Activated T-helper 9 cell treated with anti-CD3 and anti-CD28 coated beads, Interleukin-2, amount 50 U/mL, for 16 hours (primary cell): ENCODE measurements at places on chromosomes 16 and 17.
A peak's percentile ranks its signal among the peaks of the same experiment; 100 is the strongest.

- DNase-seq = no peak
These were observed 22.7 kb downstream of the HS3ST3B1 start for GRCh38 chr17:14323522-14323981.

- DNase-seq = no peak
These were observed 41.6 kb downstream of the CCDC42 start for GRCh38 chr17:8703001-8703400.

DNA sequence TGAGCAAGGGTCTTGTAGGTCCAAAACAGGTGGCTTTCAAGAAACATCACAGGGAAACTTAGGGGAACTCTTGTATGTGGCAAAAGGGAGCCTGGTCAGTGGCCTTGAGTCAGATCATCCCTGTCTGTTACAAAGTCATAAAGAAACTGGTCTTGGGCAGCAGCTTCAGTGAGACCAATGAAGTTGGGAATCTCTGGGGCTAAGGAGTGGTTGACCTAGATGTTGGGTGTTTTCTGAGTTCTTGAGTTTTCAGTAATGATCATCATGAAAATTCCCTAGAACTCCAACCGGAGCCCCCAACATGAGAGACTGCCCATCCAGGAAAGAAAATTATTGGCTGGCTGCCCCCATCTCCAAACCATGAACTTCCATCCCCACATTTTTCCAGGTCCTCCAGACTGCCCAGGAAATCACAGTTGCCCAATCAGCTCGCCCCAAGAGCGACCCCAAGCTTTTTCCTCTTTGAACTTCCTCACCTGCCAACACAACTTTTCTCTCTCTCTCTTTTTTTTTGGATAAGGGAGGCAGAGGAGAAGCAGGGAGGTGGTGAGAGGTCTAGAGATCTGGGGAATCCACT lies 3.9 kb downstream of the CCR7 start:
- no peak for DNase-seq

DNA sequence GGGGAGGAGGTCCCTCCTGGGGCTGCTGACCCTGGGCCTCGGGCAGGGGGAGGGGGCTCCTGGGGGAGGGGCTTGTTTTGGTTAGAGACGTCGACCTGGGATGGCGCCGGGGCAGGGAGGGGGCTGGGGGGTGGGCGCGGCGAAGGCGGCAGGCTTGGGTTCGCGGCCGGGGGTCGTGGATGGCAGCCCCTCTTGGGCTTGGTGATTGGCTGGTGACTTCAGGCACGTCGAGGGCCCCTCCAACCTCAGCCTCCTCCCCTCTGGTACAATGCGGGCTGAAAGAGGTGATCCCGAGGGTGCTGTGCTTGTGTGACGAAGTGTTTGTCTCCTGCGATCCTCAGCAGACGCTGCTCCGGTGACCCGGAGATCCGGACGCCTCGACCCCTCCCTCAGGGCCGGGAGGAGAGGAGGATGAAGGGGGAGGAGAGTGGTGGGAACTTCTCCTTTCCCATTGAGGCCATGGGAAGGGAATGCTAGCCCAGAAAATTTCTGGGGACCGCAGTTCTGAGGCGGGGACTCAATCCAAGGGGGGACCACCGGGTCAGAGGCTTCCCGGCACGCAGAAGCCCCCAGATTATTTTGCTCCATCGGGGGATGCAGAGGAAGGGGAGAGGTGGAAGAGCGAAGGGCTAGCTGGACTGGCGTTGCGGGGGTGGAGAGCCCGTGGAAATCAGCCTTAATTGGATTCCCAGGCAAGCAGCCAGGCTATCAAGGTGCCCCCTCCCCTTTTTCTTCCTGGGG lies 43.9 kb downstream of the RAI1 start:
- DNase-seq = no peak

DNA sequence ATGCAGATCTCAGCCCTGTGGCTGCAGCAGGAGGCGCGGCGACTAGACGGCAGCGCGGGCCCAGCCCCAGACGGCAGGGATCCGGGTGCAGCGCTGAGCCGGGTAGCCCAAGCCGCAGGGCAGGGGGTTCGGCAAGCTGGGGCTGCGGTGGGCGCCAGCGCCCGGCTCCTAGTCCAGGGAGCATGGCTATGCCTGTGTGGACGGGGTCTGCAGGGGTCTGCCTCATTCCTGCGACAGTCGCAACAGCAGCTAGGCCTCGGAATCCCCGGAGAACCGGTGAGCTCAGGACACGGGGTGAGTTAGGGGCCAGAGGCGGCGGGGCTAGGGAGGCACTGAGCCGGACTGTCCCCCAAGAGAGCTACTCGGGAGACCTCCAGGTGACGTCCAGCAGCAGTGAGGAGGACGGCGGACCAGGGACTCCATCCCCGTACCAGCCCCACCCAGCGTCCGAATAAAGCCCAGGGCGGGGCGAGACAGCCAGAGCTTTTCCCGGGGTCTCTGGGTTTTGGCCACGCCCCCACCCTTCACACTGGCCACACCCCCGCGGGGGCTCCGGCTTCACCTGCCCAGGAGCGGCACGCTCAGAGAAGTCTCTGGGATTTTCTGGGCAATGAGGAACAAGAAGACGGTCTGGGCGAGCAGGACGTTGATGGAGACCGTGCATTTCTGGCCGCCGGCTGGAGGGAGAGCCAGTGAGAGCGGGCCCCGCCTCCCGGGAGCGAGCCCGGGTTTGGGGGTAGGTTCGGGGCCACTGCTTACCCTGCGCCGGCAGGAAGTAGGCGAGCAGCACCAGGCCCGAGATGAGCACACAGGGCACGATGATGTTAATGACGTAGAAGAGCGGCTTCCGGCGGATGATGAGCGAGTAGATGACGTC lies 1.1 kb downstream of the C17orf107 start:
- DNase-seq = peak; percentile 30

GRCh38 chr17:75844530-75845057 lies 390 bp upstream of the UNC13D start:
- DNase-seq = no peak

DNA sequence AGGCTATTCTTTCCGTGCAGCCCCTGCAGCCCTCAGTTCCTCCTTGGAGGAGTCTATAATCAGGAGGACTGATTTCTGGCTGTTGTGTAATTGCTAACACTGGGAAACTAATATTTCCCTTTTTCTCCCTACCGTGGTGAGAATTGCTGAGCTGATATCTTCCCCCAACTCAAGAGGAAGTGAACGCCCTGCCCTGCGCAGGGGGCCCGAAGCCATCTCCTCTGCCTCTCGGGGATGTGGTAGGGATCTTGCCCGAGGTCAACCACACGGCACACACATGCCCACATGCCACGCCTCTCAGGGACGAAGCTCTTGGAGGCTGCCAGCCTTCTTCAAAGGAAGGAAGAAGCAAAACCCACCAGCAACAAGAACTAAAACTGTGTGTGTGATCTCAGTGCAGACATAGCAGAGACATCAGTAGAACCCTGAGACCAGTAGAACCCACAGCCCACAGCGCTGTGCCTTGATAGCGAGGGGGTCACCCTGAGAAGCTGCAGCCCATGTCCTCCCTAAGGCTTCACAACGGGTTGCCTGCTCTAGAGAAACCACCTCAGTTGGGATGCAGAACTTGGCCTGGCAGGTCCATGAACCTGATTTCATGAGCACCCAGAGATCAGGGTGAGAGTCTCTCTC lies 8.9 kb upstream of the ULK2 start:
- DNase-seq = no peak

- no peak for DNase-seq
These were observed at the start of gene SLC12A3 for GRCh38 chr16:56864960-56865359. SLC12A3 (plus strand) TSS chr16:56865207; CDS start chr16:56865236, 29 bp downstream.

DNA sequence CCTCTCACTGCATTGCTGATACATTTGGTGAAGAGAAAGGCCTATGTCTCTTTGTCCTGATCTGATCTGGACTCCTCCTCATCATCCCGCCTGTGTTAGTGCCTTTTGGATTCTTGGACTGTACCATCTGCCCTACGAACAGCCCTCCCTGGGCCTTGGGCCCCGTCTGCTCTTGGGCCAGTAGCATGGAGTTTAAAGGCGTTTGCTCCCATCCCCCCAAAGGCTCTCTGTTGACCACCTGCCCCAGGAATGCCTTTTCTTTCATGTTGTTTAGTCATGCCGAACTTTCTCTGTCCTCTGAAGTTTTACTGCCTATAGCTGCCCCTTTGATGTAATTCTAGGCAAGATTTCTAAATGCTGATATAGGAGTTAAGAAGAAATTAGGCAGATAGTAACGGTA lies 30.9 kb upstream of the MEAK7 start:
- DNase-seq = no peak

- peak; percentile 2 for DNase-seq
These were observed 217.4 kb upstream of the TNRC6C start for GRCh38 chr17:77741109-77741508.

- DNase-seq = no peak
These were observed 3.7 kb upstream of the DPEP2 start for GRCh38 chr16:68003031-68003430.

GRCh38 chr17:48549281-48549630 lies 4.3 kb upstream of the HOXB2 start:
- DNase-seq = no peak

DNA sequence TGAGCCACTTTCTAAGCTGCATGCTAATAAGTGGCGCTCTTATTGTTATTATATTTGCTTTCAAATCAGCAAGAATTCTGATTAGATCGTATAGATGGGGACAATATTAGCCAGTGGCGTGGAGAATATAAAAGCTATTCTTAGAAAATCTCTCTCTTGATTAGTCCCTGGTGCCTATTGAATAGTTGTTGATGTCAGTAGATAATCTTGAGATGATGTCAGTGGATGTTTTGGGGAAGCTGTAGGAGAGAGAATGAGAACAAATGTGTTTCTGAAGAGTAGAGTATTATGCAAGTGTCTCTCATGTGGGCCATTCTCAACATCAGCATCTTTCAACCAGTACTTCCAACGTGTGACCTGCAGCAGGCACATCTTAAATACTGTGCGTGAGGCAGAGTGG lies 445.7 kb downstream of the GRIN2A start:
- DNase-seq = no peak

GRCh38 chr16:84534815-84535214 lies 30.4 kb upstream of the MEAK7 start:
- no peak for DNase-seq

GRCh38 chr17:49727380-49727779 lies 19.6 kb upstream of the SLC35B1 start:
- DNase-seq = no peak

GRCh38 chr17:4838309-4838785 lies 5.2 kb downstream of the MINK1 start:
- DNase-seq = no peak

- DNase-seq = no peak
These were observed 254.6 kb downstream of the HS3ST3A1 start for GRCh38 chr17:13346996-13347762.

- no peak for DNase-seq
These were observed 290.9 kb downstream of the MAF start for GRCh38 chr16:79309606-79310005.

- DNase-seq = no peak
These were observed 201.0 kb upstream of the WSCD1 start for GRCh38 chr17:5869041-5869745.

DNA sequence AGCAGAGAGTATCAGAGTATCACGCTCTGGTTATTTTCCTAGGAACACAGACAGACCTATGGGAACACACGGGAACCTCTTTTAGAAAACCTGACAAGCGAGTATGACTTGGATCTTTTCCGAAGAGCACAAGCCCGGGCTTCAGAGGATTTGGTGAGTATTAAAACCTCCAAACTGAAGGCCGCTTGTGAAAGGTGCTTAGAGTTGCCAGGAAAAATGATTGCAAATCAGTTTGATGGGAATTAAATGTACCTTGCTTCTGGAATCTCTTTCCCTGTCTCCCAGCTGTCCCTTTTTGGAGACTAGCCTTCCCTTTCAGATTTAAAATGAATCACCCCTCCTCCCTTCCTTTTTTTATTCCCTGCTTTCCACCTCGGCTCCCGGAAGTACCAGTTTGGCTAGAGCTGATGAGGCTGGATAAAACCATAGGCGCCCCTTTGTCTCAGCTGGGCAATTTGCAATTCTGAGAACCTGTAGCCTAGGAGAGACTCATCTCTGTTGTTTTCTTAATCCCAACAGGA lies 27.3 kb downstream of the KAT7 start:
- DNase-seq = no peak

DNA sequence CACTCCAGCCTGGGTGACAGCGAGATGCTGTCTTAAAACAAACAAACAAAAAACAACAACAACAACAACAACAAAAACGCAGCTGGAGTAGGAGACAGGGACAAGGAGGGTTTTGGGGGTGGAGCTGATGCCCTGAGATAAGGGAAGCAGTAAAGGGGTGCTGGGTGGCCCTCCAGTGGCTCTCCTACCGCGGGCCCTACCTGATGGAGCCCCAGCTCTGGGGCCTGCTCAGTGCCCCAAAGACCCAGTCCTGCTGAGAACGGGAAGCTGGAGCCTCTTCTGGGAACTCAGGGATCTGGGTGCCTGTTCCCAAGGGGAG lies 21.3 kb upstream of the NAGS start:
- no peak for DNase-seq

DNA sequence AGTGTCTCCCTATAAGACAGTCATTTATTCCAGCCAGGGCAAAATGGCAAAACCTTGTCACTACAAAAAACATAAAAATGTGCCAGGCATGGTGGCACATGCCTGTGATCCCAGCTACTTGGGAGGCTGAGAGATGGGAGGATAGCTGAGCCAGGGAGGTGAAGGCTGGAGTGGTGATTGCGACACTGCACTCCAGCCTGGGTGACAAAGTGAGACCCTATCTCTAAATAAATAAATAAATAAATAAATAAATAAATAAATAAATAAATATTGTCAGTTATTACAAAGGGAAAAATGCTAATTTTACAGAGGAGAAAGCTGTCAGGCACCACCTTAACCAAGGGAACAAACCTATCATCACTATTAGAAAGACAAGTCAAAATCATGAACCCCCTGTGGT lies 75.5 kb downstream of the STH start:
- DNase-seq = no peak

- DNase-seq = no peak
These were observed 3.1 kb upstream of the WSCD1 start for GRCh38 chr17:6067060-6067459.

GRCh38 chr17:80942423-80943345 lies 49.0 kb upstream of the CHMP6 start:
- DNase-seq = no peak

DNA sequence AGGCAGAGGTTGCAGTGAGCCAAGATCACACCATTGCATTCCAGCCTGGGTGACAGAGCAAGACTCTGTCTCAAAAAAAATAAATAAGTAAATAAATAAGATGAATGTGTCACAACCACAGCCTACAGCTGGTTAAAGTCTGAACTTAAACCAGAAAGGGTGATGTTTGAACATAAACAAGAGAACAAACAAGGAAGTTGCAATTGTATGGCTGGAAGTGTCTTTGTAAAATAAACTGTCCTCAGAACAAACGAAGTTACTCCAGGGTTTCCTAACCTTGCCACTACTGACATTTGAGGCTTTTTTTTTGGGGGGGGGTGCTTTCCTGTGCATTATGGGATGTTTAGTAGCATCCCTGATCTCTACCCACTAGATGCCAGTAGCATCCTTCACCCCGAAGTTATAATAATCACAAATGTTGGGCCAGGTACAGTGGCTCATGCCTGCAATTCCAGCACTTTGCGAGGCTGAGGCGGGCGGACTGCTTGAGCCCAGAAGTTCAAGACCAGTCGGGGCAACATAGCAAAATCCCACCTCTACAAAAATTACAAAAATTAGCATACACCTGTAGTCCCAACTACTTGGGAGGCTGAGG lies 119.2 kb downstream of the XYLT1 start:
- DNase-seq = no peak
